ENCODE measurements at places on chromosomes 3 and 15.

DNA sequence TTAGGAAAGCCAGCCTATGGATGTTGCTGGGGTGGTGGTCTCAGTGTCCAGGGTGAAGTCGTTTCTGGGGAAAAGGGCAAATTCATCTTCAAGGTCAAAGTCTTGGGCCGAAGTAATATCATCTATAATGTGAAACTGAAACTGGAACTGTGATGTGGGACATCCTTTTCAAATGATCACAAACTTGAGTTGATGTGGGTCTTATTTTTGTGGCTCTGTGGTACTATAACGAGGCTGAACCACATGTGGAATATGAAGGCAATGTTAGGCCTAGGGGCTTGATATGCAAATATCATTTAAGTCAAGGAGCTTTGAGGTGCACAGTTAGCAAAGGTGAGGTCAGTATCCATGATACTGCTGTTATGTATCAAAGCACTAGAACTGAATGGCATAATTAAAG, 1.5 kb upstream of the CD200R1L start:
- no peak for DNase-seq

- DNase-seq, result no peak
Measured at GRCh38 chr3:69690-70089, 126.9 kb upstream of the CHL1 start.

- DNase-seq, result no peak
Measured at GRCh38 chr15:95025924-95026728, 794.8 kb downstream of the MCTP2 start.

DNA sequence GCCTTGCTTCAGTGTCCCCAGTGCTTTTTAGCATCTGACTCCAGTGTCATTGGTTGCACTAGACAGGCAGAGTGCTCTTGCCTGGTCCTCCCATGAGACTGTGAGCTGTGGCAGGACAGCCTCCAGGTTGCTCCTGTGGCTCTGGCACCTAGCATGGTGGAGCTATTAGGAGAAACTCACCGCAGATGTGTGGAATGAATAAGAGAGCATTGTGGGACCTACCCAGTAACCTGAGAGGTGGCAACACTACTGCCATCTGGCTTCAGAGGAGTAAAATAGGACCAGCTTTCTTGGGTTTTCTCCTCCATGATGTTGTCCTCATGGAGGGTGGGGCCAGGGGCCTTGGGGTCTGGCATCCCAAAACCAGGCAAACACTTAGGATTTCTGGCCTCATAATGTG, 183.6 kb downstream of the EPHB1 start:
- no peak for DNase-seq

DNA sequence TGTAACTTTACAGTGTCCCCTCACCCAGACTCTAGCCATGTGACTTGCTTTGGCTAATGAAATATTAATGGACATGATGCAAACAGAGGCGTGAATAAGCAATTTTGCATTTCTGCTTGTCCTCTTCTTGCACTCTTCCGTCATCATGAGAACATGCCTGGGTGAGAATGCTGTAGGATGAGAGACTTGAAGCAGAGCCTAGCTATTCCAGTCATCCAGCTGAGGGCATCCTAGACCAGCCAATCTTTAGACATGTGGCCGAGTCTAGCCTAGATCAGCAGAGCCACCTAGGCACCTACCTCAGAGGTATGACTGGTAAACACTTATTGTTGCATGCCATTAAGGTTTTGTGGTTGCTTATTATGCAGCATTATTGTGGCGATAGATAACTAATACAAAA, 450.5 kb upstream of the AZI2 start:
- DNase-seq, result no peak

DNA sequence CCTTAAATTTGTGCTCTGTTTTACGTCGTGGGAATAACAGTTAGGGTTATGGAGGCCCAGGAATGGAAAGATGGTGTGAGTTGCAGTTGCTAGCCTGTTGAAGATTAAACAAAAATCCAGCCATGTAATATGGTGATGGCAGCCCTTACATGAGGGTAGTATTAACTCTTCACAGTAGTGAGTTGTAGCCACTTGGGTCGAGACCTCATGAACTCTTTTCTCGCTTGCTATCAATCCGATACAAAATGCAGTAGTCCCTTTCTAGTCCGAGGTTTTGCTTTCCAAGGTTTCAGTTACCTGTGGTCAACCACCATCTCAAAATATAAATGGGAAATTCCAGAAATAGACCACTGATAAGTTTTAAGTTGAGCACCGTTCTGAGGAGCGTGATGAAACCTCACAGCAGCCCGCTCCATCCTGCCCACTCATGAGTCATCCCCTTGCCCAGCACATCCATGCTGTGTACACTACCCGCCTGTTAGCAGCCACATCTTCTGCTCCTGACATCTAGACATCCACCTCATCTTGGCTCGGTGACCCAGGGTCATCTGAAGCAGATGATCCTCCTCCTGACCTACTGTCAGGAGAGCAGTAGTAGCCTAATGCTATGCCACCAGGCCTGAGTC, 177.9 kb downstream of the CDIN1 start:
- DNase-seq, result no peak

GRCh38 chr3:105813710-105814109, 55.1 kb downstream of the CBLB start:
- DNase-seq, result no peak

DNA sequence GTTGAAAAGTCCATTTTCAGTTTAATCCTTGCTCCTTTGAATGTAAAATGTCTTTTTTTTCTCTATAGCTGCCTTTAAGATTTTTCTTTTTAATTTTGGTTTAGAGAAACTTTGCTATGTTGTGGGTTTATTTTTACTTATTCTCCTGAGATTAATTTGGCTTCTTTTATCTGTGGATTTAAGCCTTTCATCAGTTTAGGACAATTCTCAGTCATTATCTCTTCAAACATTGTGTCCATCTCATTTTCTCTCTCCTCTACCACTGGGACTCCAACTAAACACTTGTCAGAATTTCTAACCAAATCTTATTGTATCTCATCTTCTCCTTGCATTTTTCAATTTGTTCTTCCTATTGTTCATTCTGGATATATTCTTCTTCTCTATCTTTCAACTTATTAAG, 12.4 kb upstream of the ITGA11 start:
- no peak for DNase-seq

DNA sequence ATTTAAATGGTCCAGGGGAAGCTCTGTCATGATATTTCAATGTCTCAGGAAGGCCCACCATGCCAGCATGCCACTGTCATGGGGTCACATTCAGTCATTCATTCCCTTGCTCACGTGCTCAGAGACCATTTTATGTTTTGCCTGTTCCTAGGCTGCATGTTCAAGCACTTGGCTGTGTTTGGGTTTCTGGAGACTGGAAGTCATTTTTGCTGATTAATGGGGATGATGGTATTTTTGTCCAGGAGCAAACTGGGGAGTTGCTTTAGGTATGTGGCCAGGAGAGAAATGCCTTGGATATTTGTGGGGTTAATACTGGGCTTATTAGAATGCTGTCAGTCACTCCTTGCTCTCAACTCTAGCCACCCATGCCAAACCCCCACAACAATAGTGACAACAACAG, 303.5 kb downstream of the PTPRG start:
- DNase-seq, result no peak

- DNase-seq, result no peak
Measured at GRCh38 chr3:100516838-100517237, 24.4 kb downstream of the TMEM45A start.

DNA sequence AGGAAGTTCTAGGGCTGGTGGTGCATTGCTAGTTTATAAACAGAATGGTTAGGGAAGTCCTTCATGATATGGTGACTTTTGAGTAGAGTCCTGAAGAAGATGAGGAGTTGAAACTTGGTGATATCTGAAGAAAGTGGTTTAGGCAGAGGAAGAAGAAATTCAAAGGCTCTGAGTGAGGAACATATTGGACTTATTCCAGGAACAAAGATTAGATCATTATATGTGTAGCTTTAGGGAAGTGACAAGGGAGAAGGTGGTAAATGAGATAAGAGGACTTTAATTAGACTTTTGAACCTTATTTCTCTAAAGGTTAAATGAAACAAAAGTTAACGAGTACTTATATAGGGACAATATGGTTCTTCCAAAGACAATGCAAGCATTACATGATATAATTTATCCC, 286.7 kb downstream of the DOCK3 start:
- DNase-seq, result no peak

DNA sequence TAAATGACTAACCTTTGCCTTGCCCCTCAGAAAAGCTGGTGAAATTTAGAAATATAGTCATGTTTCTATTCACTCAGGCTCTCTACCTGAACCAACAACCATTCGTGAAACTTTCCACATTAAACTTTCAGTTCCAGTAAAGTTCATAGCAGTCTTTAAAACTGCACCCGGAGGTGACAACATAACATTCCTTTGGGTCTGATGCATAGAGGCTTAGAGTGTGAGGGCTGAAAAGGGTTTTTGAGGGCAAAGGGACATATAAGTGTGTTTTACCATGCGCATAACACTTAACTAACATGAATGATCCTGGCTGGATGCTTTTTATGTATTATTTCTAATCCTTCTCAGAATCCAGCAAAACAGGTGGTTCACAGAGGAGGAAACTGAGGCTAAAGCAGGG, 471.7 kb upstream of the MCTP2 start:
- DNase-seq, result no peak

GRCh38 chr3:52494445-52494844, 693 bp upstream of the STAB1 start:
- no peak for DNase-seq

DNA sequence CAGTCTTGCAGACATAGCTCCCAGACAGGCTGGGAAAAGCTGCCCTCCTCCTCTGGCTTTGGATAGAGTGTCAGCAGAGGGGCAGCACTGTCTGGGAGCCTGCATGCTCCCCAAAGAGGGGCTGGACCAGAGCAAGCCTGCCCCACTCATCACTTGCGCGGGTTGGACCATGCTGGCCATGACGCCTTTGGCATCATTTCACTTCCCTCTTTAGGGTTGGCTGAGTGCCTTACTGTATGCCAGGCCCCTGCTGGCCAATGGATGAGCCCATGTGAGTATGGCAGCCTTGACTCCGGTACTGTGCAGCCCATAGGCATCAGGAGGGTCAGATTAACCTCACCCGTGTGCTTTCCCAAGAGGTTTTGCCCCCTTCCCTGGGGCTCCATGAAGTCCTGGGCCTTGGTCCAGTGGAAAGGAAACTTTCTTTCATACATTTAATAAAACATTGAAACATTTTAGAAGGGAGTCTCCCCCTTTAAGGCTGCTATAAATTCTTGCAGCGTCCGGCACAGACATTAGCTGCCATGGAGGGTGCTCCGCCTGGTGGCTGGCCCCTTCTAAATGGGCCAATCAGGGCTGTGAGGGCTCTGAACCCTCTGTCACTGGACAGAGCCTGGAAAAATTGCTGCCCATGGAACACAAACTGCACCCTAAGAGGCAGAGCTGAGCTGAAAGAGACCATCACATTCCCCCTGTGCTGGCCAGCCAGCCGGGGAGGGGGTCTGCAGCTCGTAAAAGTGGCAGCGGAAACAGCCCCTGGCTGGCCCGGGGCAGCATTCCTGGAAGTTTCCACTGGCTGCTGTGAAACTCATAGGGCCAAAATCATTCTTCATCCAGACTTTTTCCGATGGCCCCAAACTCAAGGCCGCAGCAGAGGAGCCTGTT, 20.8 kb upstream of the DUSP7 start:
- DNase-seq, result no peak

- DNase-seq, result no peak
Measured at GRCh38 chr15:42364529-42364928, 5.2 kb downstream of the CAPN3 start.

- no peak for DNase-seq
Measured at GRCh38 chr15:78304216-78305066, 5.0 kb upstream of the SKIC8 start.

DNA sequence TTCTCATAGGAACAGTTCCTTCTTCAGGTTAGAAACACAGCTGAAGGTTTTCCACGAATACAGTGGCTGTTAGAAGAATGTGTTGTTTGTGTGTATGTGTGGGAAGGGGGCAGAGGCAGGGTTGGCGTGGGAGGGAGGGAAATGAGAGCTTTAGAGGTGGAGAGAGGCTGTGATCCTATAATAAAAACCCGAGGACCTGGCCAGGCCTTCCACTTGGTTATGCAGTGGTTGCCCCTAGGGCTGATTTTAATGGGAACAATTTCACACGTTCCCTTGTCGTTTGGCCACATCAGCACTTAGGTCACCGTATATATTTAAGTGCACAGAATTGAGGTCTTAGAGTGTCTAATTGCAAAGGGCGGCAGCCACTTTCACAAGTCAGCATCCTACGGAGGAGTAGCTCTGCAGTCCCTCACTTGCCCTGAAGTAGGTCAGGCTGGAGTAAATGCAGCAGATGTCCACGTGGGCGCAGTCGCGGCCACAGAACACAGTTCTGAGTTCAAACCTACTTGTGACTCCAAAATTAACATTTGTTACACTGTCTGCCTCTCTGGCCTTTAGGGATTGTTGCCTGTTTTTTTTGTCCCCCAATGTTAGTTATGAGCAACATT, 85.6 kb downstream of the PDCD6IP start:
- DNase-seq, result no peak

GRCh38 chr3:179853176-179853575, 183.6 kb downstream of the PEX5L start:
- no peak for DNase-seq

DNA sequence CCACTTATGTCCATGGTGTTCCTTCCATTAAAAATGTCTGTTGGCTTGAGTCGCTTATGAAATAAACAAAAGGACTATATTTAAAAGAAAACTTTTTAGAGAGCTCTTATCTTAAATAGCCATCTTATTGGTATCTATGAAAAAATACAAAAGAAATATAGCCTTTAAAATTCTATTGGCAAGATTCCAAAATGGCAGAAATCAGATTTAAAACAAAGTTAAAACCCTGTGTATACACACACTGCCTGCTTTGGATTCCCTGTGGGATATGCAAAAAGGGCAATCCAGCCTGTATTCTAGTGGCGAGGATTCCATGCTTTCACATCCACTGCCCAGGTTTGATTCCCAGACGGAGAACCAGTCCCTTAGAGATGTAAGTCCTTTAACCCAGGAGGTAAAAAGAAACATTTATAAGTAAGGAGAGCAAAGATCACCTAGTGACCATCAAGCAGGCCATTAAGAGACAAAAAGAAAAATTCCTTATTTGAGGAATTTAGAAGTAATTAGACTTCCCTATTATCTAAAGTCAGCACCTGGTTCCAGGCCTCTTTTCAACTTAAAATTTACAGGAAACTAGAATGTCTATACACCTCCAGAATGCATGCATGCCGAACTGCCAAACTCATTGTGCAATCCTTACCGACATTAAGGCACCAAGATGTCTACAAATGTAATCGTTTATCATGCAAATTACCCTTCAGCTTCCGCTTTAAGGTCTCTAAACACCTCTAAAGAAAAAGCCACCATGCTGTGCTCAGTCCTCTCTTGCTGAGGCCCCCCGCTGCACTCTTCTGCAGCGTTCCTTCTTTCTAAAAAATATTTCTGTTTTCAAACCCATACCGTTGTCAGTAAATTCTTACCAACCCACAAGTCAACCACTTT, 69.6 kb upstream of the STRIT1 start:
- DNase-seq, result no peak

DNA sequence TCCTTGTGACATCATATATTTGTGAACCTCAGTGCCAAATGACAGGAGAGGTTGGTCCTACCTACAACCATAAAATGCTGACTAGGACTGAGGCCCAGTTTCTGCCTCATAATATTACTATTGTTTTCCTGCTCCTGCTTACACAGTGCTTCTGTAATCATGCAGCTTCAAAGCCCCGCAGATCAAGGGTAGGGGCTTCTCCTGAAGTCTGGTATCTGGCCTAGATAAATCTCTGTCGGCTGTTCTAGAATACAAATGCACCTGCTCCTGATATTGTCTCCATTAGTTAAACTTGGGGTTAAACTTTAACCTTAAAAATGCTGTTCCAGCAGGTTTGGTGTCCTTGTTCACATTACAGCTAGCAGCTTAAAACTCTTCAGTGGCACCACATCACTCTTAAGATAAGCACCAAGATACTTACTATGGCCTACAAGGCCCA, 552.4 kb downstream of the TUSC7 start:
- no peak for DNase-seq
